ENCODE measurements at places on chromosomes 11 and 22.

GRCh38 chr11:73381589-73381988 is 5.4 kb downstream of the RELT start:
- no peak for DNase-seq

DNA sequence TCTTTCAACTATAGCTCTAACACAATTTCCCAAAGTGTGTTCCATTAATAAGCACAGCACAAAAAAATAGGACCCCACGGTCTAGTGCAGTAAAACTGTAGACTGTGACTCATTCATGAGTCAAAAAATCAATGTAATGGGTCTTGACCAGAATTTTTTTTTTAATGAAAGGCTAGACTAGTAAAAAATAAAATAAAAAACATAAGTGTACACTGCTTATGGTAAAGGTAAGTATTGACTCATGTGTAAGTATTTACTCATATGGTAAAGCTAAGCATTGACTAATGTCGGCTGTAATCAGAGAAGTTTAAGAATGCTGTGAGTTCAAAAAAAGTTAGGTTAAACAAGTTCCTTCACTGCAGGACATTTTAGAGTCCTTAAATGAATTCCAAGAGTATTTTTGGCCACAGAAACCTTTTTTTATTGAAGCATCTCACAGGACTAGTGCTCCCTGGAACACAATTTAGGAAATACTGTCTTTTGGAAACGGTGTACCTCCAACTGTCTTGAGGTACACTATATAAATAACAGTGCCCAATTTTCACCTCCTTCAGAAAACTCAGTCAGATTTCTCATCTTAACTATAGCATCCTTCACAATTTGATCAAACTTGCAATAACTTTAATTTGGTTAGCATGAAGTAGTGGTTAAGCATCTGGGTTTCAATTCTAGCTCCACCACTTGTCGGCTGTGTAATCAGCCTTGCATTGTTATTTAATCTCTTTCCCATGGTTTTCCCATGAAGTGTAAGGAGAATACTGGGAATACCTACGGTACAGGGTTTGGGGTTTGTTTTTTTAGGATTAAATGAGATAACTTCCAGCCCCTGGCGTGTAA is 2.1 kb downstream of the CCDC73 start:
- DNase-seq = no peak

DNA sequence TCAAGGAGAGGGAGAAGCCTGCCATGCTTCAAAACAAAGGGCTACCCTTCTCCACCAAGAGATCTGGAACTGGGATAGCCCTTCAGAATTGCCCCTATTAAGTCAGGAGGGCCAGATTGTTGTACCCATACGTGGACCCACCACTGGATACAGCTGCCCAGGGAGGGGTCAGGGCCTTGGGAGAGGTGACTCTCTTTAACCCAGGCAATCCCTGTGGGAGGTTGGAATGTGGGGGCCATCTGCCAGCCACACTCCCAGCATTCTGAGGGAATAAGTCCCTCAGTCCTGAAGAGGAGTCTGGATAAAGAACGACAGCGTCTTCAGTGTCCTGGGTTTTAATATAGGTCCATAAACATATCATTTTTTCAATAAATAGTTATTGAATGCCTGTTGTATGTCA is 588.2 kb upstream of the TENM4 start:
- DNase-seq = no peak

DNA sequence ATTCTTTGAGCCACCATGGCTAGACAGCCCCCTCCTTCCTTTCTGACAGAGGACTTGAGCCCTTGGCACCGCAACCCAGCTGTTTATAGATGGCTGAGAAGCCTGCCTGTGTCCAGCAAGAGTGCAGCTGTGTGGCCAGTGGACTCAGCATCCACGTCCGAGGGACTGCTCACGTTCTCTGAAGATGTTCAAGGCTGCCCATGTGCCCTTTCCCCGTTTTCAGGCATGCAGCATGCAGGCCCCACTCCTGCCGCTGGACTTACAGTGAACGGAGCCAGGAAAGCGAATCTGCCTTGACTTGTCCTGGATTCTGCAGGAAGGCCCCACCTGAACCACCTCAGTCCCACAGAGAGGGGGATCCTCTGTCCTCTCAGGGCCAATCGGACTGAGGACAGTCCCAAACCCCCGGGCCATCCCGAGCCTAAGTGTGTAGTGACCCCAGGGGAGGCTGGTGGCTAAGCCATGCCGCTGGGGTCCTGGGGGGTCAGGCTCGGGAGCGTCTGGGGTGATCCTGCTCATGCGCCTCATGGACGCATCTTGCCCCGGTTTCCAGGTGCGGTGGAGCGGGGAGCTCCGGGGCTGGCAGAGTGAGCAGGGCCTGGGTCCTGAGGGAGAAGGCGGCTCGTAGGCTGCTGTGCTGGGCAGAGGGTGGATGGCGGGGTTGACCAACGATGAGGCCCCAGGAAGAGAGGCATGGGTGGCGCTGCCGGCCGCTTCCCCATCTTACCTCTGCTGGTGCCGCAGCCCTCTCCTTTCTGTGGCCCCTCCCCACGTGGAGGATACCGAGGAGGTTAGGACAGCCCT is 170.7 kb downstream of the CTTN start:
- no peak for DNase-seq

DNA sequence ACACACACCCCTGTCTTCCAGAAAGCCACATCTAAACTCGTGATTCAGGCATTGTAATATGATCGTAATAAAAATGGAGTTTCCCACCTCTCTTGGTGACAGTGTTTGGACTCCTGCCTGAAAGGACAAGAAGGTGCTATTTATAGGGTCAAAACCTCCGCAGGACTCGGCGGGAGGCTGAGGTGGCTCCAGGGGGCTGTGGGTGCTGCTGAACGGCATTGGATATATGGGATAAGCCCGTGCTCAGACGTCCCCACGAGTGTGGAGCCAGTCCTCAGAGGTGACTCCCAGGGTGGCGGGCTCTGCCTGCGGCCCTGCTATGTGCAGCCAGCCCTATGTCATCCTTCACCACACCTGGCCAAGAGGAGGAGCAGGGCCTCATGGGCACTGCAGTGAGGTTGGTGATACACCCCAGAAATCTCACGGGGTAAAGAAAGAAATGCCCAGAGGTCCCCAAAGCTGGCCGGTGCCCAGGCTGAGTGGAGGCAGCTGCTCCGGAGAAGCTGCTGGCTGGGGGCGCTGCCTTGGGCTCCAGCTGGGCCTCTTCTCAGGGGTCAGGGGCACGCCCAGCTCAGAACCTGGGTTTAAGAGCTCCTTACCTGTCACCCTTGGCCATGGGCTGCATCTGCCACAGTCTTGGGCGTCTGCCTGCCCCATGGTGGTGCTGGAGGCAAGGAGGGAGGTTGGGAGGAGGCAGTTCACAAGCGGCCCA is 5.1 kb upstream of the OSBPL5 start:
- no peak for DNase-seq

DNA sequence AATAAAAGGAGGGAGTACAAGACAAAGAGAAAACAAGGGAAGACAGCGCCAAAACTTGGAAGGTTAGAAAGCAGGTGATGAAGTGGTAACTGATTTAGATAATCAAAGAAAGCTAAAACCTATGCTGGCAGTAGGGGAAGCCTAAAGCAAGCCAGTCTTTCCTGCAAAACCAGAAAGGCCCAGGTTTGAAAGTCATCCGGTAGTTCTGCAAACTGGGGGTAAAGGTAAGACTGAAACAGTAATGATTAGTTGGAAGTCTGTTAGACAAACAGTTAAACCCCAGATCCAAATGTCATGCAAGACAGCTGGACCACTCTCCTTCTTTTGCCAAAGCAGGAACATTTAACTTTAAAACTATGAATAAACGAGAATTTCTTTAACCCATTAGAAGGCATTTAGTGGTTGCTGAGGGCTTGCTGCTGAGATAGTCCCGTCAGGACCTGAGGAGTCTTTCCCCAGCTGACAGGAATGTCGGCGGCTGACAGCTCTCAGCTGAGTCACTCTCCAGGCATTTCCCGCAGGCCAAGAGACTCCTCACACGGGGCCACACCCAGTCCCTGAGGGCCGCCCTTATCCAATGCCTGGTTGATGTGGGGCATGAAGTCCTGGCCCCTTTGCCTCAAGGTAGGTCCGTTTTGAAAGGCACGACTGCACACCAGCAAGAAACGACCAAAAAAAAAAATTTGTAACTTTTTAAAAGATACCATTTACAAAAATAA is 36.3 kb upstream of the CFAP300 start:
- DNase-seq = peak; percentile 79

Data from A549 (cell line).